ENCODE measurements at places on chromosomes 3 and 15.

DNA sequence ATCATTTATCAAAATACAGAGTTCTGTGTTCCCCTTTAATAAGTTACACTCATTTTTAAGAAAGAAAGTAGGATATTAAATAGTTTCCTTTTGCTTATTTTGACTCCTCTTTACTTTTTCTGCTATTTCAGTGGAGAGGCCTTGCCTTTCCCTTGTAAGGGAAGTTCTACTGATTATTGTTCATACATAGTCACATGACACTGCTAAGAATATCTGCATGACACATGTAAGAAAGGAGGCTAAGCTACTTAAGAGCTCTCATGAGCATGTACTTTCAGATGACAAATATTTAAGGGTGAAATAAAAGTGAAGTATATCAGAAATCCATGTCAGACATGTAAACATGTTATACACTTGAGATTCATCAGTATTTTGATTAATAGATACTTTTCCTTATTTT is 39.0 kb downstream of the MYRIP start:
- DNase-seq, result no peak

DNA sequence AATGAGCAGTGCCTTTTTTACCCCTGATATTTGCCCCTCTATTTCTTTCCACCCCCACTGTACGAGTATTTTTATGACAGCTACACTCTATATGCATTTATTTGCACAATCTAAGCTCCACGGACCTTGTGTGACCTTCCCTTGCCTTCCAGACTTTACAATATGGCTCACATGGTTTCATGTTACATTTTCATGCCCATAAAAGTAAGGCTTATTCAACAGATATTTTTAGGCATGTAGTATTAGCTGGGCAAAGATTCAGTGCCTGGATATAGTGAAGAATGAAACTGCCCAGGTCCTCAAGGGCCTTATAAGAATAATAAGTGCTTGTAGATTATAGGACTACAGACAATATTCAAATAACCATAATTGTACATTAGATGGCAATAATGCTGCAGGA is 481.9 kb upstream of the CNTN4 start:
- no peak for DNase-seq

DNA sequence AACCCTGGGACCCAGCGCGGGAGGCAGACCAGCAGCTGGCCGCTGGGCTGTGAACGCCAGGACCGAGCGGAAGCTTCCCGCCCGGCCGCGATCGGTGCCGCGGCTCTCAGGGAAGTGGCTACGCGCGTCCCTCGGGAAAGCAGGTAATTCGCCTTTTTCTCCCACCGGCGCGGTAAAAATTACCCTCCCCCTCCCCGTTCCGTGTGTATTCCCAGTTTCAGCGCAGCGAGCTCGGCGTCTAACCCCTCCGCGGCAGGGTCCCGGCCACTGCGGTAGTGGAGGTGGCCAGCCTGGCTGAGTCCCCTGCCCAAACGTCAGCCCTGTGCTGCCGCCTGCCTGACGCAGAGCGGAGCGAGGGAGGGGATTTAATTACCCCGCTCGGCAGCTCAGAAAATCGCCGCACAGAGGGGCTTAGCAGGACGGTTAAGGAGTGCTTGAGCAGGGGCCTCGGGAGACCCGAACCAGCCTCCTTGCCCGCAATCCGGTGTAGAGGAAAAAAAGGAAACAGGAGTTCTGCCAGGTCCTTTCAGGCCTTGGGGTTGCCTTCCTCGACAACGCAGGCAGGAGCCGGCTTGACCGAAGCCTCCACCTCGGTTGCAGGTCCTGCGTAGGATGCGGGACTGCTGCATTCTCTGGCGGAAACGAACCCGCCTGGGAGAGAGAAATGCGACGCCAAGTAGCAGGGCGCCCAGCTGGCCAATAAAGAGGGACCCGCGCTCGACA is 2.9 kb downstream of the GATA2 start:
- no peak for DNase-seq

DNA sequence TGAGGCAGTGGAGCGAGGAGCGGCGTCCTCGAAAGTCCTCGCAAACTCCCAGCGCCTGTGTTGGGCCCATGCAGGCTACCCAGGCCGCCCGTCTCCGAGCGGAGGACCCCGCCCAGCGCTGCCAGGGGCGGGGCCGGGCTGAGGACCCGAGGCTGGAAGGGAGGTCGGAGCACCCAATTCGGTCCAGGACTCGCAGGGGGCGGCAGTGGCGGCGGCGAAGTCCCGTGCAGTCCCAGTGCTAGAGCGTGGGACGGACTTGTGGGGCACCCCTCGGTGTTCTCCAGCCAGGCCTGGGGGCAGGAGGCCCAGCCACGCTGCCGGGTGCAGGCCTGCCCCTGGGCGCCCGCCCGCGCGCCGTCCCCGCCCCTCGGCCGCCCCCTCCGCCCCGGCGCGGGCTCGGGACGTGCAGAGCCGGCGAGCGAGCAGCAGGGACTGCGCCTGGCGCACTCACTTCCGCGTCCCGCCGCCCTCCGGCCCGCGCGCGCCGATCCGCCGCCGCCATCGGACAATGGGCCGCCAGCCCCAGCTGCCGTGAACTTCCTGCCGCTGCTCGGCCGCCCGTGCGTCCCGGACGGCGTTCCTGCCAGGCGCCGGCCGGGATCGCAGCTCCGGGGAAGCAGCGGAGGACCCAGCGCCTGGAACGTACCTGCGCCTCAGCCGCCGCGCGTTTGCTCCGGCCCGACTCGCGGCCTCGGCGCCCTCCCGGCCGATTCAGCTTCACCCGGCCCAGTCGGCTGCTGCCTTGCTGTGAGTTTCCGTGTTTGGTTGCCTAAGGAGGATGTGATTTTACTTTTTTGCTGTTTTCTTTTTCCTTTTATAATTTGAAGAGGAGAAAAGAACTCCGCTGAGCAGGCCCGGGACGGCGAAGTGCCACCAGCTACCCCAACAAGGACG is 596 bp upstream of the LIMD1 start:
- peak; percentile 34 for DNase-seq

DNA sequence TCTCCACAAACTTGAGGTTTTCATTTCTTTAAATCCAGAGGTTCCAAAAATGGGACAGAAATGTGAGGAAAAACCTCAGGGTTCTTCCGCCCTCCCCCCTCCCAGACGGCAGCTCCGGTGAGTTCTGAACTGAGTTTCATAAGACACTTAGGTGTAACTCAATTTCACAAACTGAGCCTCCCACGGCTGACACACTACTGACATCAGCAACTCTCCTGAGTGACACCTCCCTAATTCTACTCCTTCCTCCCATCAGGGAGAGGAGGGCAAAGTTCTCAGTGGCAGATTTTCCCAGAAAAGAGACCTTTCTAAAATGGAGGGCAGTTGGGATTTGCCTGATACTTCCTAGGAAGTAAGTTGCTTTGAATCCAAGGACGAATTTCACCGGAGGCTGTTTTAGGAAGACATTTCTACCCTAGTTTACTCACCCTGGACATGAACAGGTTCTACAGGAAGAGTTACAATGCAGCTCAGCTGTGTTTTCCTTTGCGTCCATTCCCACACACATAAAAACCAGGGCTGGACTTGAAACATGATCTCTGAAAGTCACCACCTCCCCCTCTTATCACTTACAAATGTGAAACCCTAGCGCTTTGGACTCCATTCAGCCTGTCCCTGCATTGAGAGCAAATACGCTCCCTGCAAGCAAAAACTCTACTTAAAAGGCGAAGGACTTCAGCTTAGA is 78.1 kb upstream of the LMOD3 start:
- no peak for DNase-seq

DNA sequence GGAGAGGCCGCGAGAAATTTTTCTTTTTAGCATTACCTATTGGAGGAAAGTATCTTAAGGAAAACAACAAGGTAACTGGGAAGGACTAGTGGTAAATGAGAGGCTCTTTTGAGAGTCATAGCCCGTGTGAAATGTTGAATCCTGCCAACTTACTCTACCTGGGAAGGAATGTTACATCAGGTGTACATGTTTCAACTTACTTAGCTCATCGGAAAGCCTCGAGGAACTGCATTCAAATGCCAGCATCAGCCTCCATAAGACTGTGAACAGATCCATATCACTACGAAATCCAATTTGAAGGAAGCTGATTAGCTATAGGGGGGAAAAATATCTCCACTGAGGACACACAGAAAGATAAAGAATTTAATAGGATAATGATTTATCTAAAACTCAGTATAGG is 72.3 kb upstream of the PDZRN3 start:
- no peak for DNase-seq

- DNase-seq, result no peak
These were observed 13.9 kb downstream of the GRAMD1C start for GRCh38 chr3:113852506-113852905.

DNA sequence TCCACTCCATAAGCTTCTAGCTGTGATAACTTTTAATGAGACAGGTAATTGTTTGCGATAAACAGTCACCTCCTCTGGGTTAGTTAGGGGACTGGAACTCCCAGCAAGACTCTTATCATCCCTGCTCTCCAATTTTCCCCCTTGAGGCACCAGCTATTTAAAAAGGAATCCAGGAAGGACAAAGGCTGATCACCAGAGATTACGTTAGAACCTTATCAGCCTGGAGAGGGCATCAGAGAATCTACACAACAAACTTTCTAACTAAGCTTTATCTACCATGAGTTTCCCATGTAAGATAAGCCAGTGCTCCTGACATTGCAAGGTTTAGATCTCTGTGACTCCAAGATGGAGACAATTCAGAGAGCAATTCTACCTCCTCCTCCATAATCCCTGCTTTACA is 31.3 kb downstream of the GPR176 start:
- no peak for DNase-seq

- no peak for DNase-seq
These were observed 5.5 kb upstream of the CFAP100 start for GRCh38 chr3:126389112-126389793.

DNA sequence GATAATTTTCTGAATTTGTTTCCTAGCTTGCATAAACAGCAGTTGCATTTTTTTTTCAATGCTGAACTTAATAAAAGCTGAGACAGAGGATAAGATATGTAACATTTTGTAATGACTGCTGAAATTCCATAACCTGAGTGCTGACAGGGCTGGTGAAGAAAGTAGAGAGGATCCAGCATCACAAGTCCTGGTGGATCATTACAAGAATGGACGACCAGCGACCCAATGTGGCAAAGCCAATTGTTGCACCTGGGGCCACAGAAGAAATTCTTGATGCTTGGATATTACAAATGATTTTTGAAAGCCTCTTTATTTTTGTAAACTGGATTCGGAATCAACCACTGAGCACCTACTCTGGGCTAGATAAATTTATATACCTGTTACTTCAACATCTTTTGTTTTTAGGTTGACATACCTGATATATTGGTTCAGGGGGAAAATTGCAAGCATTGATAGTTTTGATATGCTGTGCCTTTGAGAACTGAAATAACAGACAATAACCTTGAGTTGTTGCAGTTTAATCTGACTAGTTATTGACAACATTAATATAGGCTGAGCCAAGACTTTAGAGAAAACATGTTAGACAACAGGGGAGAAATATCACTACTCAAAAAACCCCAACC is 3.9 kb upstream of the ACTL6A start:
- DNase-seq, result peak; percentile 12

GRCh38 chr15:47614360-47615011 is 102.8 kb upstream of the SEMA6D start:
- no peak for DNase-seq

DNA sequence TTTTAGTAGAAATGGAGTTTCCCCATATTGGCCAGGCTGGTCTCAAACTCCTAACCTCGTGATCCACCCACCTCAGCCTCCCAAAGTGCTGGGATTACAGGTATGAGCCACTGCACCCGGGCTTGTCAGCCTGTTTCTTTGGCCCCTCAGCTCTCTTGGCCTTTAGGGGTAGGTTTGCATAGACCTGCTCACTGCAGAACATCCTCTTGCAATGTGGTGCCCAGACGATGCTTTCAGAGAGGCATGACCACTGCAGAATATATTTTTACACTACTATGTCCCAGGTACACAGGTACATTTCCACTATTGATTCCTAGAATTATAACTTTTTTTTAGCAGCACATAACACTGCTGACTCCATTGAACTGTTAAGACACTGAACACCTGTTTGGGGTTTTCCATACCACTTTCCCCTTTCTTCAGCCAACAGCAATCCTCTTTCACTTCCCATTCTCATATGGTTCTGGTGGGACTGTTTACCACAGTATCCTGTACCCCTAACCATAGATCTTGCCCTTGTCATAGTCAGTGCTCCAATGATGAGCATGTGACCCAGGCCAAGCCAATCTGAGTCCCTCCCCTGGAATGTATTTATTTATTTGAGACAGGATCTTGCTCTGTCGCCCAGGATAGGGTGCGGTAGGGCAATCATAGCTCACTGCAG is 21.1 kb downstream of the CCDC32 start:
- no peak for DNase-seq

- DNase-seq, result no peak
These were observed 95.2 kb downstream of the WDR76 start for GRCh38 chr15:43922021-43922420.

- DNase-seq, result no peak
These were observed 25.0 kb downstream of the MIX23 start for GRCh38 chr3:122357828-122358702.

DNA sequence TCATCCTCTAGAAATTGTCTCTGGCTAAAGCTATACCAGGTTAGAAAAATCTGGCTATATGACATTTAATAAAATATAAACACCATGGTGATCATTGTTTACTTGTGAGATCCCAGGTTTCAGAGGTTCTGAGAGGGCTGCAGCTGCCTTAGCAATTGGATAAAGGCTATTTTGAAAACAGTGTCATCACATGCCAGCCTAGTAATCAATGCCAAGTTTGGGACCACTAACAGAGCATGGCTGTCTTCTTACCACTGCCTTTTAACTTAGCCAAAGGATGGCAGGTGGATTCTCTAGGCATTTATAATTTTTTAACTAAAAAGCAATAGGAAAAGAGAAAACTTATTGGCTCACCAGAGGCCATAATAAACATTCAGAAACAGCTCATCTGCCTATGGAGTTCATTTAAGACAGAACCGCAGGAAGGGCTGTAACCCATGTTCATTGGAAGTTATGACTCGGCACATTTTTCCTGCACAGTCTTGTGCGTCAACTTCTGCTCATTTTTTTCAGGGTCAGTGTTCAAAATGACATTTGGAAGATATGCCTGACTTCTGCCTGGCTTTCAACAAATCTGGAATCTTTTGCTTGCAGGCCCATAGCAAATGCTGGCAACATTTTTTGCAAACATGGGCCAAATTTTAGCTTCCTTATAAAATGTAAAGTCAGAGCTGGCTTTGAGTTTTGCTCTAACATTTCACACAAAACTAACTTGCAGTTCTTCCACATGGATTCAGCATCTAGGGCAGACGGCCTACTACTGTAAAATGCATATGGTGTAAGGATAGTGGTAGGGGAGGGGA is 476.0 kb upstream of the TBL1XR1 start:
- DNase-seq, result no peak
